ENCODE measurements at places on chromosomes 2 and 18.

DNA sequence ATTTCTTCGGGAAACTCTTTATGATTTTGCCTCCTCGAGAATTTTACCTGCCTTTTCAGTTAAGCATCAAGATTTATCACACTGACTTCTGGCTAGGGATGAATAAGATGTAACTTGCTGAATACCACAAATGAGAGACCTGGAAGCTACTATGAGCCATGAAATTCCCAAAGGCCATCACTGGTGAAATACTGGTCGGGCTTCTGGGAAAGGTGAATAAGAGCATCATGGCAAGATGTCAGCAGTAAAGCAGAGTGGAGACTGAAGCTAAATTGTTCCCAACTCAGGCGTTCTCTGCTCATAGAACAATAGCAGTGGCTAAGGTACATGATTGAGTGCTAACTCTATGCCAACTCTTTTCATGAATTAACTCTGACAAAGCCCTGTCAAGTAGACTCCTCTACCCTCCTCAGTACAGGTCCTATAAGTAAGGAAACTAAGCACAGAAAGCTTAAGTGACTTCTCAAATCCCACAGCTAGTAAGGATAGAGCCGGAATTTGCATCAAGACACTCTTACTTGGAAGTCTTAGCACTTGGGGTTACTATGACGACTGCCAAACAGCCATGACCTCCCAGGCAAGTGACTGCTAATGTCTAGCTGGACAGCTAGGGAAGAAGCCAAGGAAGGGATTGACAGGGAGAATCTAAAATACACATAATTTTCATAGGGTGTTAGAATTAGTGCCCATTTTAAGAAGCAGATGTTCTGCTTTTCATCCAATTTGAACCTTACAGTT lies 22.7 kb upstream of the DSC3 start:
- no peak for DNase-seq

DNA sequence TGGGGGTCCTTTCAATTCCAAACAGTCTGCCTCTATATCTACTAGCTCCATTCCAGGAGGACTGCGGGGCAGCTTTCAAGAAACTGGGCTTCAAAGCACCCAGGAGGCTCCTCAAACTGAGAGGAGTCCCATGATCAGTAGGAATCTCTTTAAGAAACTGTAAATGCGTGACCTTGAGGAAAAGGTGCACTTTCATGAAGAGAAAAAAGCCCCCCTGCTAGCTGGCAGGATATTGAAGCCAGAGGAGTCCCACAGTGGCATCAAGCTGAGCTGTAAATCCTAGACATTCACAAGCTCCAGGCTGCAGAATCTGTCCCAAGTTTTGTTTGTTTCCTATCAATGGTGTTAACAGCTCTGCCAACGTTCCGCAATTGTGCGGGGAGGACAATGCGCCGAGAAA lies 790.1 kb downstream of the SLC4A3 start:
- no peak for DNase-seq

DNA sequence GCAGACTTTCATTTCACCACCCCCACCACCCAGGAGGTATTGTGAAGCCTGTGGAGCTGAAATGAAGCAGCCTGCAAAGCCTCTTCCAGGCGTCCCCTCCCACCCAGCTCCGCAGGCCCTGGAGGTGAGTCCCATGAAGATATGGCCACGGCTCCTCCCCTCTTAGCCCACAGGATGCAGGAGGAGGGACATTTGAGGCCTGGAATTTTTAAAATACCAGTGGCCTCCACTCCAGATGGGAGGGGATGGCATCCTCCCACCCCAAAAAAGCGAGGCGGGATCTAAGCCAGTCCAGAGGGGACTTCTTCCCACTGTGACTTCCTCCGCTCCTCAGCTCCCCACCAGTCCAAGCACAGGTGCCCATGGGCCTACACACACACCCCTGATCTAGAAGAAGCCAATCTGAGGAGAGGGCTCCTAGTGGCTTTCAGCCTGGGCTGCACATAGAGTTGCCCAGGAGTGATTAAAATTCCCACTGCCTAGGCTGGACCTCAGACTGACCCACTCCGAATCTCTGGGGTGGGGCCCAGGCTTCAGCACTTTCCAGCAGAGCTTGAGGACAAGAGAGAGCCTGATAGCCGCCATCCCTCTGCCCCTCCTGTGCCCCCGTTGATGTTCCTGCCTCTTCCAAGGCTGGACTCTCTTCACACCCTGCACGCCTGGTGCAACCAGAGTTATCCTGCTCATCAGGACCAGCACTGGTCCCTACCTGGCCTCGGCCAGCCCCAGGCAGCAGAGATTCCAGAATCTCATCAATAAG lies 206.9 kb downstream of the TNS1 start:
- no peak for DNase-seq

DNA sequence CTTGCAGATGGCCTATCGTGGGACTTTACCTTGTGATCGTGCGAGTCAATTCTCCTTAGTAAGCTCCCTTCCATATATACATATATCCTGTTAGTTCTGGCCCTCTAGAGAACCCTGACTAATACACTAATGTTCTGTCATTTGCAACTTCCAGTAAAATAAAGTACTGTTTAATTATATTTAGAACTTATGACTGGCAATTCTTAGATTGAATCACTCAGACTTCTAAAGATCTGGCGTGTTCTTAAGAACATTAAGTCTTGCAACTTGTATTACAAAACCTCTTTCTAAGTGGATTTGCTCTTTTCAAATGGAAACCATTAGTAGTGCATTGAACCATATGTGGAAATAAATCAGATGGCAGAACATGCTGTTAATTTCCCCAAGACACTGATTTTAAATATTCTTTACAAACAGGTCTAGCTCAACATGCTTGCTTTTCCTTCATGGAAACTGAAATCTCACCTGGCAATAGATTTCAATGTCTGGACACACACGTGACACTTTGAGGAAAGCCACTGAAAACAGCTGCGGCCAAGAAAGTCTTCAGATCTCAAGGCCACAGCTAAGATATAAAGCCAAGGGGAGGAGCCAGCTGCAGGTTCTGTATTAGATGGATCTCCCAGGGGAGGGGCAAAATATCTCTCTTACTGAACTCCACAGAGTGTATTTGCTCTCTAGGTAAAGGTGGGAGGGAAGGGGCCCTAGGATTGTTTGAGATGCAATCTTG lies 50.6 kb downstream of the PMAIP1 start:
- DNase-seq = no peak

- no peak for DNase-seq
Measured at GRCh38 chr2:97708048-97708380, 5.4 kb upstream of the ZAP70 start.

GRCh38 chr18:60445341-60445740 lies 72.8 kb upstream of the MC4R start:
- DNase-seq = no peak

GRCh38 chr2:64439194-64439593 lies 14.8 kb upstream of the LGALSL start:
- DNase-seq = no peak

DNA sequence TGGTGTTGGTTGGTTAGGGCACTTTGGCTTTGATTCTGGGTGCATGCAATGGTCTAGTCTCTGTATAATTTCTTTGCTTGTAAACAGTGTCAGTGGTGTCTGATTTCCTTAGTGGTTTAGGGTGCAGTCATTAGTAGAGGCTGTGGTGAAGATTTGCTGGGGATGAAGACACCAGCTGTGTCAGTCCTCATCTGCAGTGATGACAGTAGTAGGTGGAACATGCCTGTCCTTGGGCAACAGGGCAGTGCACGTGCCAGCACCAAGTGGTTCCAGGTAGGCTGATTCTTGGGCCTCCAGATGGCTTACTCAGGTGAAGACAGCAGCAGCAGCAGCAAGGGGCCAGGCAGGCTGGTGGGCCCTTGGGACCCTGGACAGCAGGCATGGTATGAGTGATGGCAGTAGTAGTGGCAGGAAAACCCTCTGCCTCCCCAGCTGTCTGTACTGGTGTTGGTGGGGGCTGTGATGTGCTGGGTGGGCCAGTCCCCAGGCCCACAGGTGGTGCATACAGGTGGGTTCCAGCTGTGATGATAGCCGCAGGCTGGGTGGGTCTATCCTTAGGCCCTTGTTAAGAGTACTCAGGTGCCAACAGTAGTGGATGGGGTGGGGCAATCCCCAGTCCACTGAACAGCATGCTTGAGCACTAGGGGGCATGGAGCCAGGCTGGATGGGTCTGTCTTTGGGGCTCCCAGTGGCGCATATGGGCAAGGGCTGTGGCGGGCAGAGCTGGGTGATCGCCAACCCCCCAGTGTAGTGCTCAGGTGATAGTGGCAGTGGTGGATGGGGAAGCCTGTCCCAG lies 140.7 kb upstream of the THUMPD2 start:
- DNase-seq = no peak

DNA sequence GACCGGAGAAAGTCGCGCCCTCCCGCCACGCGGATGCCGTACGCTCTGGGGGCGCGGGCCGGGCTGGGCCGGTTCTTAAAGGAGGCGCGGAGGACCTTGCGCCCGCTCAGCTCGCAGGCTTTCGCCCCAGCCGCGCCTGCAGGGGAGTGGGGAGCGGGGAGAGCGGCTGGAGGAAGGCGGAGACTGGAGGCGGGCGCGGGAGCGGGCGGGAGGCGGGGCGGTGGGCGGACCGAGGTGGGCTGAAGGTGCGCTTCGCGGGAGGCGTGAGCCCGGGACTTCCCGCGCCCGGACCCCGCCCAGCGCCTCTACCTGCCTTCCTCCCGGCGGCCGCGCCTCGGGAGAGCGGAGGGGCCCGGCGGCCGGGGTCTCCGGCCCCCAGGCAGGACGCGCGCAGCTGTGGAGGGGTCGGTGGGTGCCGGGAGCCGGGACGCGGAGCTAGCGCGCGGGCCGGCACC lies at the start of gene ADRA2B:
Gene ADRA2B (minus strand): TSS at position 148 of the 455 bp plus-strand sequence. CDS start 422 bp downstream, outside the sequence.
- no peak for DNase-seq

DNA sequence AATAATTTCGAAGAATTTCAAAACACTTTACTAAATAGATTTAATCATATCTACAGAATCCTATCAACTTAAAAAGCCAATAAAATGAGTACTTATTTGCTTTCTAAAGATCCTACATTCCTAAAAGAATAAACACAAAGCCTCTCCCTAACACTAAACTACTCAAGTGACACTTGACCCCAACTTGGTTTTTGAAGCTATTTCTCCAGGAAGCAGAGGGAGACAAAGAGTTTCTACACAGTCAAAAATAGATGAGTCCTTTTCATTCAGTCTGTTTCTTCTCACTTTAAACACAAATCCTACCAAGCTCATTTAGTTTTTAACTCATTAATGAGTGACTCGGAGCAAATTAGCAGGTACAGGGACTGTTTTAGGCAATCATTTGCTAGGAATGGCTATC lies 2.1 kb downstream of the ATL2 start:
- DNase-seq = no peak

GRCh38 chr2:143205106-143205764 lies 76.0 kb downstream of the ARHGAP15 start:
- no peak for DNase-seq

DNA sequence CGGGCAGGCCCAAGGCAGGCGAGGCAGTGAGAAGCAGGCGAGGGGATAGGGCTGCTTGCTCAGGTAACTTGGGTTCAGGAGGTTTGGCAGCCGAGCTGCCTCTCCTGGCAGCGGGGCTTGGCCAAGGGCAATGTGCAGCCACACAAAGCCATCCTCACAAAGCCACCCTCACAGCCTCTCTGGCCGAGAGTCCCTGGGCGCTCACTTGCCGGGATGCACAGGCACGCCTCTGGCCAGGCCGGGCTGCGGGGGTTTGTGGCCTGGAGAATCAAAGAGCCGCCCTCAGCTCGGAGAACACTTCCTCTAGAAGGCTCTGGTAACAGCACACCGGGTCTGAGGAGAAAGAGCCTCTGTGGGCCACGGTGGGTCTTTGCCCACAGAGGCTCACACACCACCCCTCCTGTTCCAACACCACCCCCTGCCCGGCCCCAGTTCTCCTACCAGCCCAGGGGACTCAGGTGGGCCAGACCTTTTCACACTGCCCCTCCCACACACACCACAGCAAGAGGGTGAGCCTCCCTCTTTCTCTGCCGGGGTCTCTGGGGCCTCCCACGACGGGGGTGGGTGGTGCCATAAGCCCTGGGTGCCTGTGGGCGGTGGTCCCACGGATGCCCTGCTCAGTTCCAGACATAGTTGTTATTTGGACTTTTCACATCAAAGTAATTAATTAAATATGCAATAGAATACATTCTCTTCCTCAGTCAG lies 186.9 kb downstream of the ZFP36L2 start:
- DNase-seq = no peak

GRCh38 chr2:219957820-219958219 lies 330.4 kb downstream of the SLC4A3 start:
- DNase-seq = no peak

GRCh38 chr2:215503381-215503780 lies 67.5 kb upstream of the FN1 start:
- no peak for DNase-seq

DNA sequence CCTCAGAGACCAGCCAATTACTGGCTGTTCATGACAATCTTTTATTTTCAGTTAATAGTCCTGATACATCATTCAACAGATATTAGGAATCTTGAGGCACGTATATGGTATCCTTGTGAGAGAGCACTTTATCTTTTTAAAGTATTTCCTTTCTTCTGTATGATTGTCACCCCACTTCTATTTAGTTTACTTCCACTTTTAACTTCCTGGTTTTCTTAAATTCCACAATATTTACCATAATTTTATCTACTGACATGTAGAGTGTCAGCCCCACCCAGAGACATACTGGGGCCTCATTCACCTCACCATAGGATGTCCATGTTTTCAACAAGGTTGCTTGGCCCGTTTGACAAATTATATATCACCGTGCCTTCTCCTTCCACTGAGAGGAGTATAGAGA lies 182.9 kb upstream of the ID2 start:
- no peak for DNase-seq

- no peak for DNase-seq
Measured at GRCh38 chr2:211957799-211958198, 580.8 kb downstream of the ERBB4 start.

- DNase-seq = no peak
Measured at GRCh38 chr2:60295636-60295962, 257.9 kb downstream of the BCL11A start.

GRCh38 chr2:229571243-229571642 lies 143.1 kb downstream of the DNER start:
- DNase-seq = no peak

- DNase-seq = no peak
Measured at GRCh38 chr2:99921903-99922302, 220.5 kb downstream of the AFF3 start.

GRCh38 chr2:182593394-182593975 lies 122.6 kb upstream of the DNAJC10 start:
- DNase-seq = no peak

DNA sequence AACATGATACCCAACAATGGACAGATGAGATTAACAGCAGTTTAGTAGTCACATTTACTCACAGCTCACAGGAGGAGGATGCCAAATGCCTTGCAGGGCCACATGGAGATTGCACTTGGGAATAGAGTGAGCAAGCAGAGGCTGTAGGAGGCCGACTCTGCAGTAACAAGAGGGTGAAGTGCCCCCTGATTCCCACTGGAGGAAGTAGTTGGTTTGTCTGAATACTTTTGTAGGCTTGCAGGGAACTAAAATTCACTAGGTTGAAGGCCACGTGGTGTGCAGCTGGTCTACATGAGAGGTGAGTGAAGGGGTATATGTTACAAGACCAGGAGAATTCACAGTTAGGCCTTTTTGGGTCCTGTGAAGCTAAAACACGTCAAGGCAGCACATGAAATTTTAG lies 419.3 kb upstream of the TNP1 start:
- no peak for DNase-seq

GRCh38 chr2:186980787-186981550 lies 132.0 kb upstream of the ZSWIM2 start:
- no peak for DNase-seq

GRCh38 chr2:175152242-175152641 lies 15.8 kb downstream of the ATF2 start:
- DNase-seq = no peak

All from cerebellar nuclear complex (tissue), 1 donor.